LHCN-M2 (cell line): ENCODE measurements at places on chromosomes 7 and 10. TPM values are rescaled to one million over a fixed set of nuclear protein-coding genes. Genes with fewer than 3 reads are reported as not detected.

DNA sequence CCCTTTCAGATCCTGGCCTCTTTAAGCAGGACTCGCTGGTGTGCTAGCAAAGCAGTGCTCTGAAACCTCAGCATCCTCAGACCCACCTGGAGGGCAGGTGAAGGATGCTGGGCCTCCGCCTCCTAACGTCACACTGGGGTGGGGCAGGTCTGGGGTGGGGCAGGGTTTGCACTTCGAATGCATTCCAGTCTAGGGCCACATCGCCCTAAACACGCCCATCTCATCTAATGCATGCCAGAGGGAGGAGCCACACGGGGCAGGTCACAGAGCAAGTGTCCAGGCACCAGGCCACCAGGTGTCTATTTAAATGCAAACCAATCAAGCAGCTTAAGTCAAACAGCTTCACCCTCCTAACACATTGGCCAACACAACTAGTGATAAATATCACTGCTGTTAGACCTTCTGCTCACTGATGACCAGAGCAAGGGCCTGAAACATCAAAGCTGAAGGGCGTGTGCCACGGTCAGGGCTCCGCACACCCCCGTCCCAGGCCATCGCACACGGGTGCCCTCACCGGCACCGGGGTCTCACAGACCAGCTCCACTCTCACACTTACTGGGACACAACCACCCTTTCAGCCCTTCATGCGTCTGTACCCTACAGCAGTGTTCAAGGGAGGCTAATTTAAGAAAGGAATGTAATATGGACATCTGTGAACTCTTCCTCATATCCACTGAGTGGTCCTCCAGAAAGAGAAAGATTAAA is 47.1 kb downstream of the DIP2C start:
- DNase-seq: no peak

GRCh38 chr7:6705959-6706665 is 635 bp downstream of the ZNF12 start:
- DNase-seq: peak; percentile 53

DNA sequence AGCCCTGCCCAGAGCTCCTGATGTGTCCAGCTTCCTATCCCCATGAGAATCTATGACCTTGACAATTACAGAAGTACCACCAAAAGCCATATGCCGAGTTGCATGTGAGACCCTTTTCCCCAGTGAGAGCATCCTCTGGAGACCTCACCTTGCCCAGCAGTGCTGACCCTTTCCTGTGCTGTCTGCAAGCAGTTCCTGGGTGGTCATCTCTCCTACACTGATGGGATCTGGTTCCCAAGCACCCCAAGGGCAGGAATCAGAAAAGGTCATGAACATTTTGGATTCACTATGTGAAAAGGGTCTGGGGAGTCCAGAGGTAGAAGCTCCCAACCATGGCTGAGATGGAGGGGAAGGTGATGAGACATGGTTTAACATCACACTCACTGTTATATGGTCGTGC is 18.2 kb downstream of the SFTPD start:
- no peak for DNase-seq

The ZNF800 gene
- total RNA-seq: 28.3 and 30.7 TPM in 2 replicates

GRCh38 chr10:103766751-103767505 is 88.4 kb downstream of the SH3PXD2A start:
- no peak for DNase-seq

The INHBA gene
- total RNA-seq: 3.0 and 3.6 TPM in 2 replicates

DNA sequence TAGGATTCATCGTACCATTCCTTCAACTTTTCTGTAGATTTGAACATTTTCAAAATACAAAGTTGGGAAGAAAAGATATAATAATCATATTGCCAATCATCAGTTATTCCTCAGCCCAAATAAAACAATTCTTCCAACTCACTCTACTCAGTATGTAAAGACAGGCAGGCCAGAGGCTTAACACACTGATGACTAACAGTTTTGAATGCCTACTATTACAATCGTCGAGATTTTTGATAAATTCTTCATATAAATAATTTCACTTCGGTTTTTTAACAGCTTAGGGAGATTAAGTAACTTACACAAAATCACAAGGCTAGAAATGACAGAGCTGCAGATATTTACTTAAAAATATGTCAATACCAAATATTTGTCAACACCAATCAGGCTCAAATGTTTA is 17.6 kb downstream of the CYTH3 start:
- DNase-seq: no peak

GRCh38 chr7:157488966-157489365 is 152.2 kb downstream of the DNAJB6 start:
- no peak for DNase-seq

GRCh38 chr7:33550979-33551378 is 354.4 kb upstream of the BMPER start:
- no peak for DNase-seq

- no peak for DNase-seq
Observed at GRCh38 chr10:75107756-75108683, 3.4 kb upstream of the SAMD8 start.

GRCh38 chr7:5699467-5700384 is 81.7 kb downstream of the RNF216 start:
- no peak for DNase-seq

The CREB5 gene
- total RNA-seq: 6.5 and 9.0 TPM in 2 replicates

- no peak for DNase-seq
Observed at GRCh38 chr10:67476201-67476600, 219.8 kb downstream of the CTNNA3 start.

DNA sequence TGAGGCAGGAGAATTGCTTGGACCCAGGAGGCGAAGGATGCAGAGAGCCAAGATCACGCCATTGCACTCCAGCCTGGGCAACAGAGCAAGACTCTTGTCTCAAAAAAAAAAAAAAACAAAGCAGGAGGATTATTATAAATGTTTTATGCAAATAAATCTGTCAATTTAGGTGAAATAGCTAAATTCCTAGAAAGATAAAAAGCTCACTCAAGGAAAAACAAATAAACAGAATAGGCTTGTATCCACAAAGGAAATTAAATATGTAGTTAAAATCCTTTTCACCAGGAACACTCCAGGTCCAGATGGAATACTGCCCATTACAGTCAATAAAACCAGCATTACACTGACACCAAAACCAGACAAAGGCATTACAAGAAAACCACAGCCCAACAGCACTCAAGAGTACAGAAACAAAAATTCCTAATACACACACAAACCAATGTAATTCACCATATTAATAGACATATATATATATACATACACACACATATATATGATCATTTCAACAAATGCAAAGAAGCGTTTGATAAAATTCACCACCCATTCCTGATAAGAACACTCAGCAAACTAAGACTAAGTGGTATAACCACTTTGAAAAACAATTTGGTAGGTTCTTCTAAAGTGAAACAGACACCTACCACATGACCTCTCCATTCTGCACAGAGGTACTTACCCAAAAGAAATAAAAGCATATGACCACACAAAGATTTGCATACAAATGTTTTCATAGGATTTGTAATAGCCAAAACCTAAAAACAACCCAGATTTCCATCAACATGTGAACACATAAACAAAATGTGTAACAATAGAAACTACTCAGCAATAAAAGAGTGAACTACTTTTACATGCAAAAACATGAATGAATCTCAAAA is 38.8 kb downstream of the ABI1 start:
- DNase-seq: peak; percentile 12

- DNase-seq: no peak
Observed at GRCh38 chr7:16084875-16085274, 336.5 kb downstream of the CRPPA start.

- DNase-seq: no peak
Observed at GRCh38 chr10:104324221-104324686, 14.0 kb downstream of the ITPRIP start.

- DNase-seq: peak; percentile 70
Observed at GRCh38 chr7:46387646-46388045, 466.6 kb upstream of the IGFBP3 start.

DNA sequence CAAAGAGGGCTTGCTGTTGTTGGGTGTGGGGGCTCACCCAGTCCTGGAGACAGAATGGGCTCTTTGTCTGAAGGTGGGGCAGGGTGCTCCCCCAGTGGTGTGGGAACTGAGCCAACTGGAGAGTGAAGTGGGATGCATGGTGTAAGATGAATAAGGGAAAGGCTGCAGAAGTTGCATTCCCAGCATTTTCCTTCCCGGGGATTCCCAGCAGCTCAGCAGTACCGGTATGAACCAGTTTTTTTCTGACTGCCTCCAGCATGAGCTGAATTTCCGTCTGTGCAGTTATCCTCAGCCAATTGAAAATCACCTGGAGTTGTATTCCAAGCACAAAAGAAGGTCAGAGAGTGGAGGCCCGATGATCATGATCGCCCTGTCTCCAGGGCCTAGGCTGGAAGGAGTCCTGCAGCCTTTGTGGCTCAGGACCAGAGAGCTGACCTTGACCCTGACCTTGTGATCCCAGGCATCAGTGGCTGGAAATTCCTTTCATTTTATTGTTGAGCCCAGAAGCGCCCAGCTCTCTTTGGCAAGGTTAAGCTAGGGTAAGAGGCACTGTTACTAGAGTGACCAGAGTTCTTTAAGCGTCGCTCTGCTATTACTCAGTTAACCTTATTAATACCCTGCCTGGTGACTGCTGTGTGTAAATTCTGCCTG is 33.4 kb downstream of the OGDH start:
- DNase-seq: peak; percentile 83

- no peak for DNase-seq
Observed at GRCh38 chr10:114301177-114301576, 62.1 kb downstream of the VWA2 start.
